T-cell (primary cell): ENCODE measurements at places on chromosomes 12 and 14.

DNA sequence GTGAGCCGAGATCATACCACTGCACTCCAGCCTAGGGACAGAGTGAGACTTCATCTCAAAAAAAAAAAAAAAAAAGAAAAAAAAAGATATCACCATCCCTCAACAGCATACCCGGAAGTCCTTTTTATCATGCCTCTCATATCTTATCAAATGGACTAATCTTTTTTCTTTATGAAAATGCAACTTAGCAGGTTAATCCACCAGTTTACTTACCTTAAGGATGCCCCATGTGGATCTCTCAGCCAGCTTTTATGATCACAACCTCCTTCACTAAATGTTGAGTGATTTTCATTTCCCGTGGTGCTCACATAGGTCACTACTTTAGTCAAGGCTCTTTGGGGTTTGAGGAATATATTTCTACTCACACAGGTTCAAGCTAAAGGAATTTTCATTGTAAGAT is 248.8 kb upstream of the TBX3 start:
- DNase-seq: no peak

GRCh38 chr12:52180971-52181628 is 10.7 kb downstream of the KRT80 start:
- no peak for DNase-seq

DNA sequence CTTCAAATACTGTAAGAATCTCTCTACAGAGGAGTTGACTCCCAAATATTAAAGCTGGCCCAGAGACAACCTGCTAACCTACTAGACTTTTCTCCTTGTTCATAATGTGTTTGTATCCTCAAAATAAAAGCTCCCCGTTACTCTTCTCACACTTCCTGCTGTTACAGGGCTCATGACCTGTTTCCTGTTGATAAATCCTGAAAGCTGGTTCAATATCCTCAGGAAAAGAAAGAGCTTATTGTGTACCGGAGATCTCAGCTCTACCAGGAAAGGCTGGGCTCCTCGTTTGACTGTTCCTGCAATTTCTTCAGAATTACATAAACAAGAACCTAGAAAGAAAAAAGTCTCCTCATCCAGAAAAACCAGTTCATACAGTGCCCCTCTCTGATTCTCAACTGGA is 30.8 kb downstream of the CLEC1A start:
- DNase-seq: no peak

GRCh38 chr14:96037891-96038557 is 1.1 kb upstream of the C14orf132 start:
- no peak for DNase-seq

DNA sequence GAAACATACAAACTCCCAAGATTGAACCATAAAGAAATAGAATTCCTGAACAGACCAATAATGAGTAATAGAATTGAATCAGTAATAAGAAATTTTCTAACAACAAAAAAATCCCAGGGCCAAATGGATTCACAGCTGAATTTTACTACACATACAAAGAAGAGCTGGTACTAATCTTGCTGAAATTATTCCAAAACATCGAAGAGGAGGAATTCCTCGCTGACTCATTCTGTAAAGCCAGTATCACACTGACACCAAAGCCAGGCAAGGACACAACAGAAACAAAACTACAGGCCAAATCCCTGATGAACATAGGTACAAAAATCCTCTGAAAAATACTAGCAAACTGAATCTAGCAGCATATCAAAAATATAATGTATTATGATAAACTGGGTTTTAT is 367.8 kb upstream of the CLEC14A start:
- no peak for DNase-seq

- no peak for DNase-seq
Observed at GRCh38 chr12:89453121-89453978, 71.2 kb downstream of the GALNT4 start.

- no peak for DNase-seq
Observed at GRCh38 chr14:40252817-40253447, 820.7 kb upstream of the FBXO33 start.

DNA sequence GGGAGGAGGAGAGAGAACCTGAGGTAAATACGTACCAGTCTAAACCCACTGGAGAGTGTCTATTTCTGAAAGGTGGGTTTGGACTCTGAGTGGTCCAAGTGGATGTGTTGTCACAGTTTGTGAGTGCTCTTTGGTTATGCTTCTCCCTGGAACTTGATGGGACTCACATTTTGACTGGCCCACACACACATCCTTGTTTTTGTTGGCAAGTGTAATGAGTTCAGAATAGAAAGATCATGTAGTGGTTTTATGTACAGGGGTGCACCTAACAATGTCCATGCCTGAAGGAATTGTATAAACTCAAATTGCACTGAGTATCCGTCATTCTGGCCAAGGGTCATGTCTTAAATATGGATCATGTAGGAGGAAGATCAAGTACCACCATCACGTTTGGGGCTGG is 4.8 kb downstream of the PPFIBP1 start:
- DNase-seq: no peak
